ENCODE measurements at places on chromosomes 5 and 9.

GRCh38 chr5:143126174-143127019 lies 277.1 kb downstream of the NR3C1 start:
- DNase-seq: no peak

DNA sequence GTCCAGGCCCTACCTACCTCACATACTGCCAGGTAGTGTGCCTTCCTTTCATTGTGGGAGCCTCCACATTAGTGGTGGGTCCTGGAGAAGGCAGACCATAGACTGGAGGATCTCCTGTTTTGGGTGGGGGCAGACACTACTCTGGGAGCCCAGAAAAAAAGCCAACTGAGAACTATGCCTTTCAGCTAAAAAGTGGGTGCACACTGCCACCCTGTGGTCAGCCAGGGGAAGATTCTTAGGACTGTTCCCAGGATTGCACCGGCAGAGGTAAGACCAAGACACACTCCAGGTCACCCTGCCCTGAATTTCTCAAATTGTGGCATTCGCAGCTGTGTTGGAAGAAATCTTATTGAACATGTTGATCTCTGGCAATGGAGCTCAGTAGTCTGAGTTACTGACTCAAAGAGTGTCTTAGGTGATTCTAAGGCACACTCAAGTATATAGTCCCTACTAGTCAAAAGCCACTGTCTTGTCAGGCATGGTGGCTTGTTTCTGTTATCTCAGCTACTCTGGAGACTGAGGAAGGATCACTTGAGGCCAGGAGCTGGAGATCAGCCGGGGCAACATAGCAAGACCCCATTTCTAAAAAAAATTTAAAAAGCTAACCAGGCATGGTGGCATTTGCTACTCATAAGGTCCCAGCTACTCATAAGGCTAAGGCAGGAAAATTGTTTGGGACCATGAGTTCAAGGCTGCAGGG lies 3.6 kb downstream of the SIGMAR1 start:
- DNase-seq: peak; percentile 81

DNA sequence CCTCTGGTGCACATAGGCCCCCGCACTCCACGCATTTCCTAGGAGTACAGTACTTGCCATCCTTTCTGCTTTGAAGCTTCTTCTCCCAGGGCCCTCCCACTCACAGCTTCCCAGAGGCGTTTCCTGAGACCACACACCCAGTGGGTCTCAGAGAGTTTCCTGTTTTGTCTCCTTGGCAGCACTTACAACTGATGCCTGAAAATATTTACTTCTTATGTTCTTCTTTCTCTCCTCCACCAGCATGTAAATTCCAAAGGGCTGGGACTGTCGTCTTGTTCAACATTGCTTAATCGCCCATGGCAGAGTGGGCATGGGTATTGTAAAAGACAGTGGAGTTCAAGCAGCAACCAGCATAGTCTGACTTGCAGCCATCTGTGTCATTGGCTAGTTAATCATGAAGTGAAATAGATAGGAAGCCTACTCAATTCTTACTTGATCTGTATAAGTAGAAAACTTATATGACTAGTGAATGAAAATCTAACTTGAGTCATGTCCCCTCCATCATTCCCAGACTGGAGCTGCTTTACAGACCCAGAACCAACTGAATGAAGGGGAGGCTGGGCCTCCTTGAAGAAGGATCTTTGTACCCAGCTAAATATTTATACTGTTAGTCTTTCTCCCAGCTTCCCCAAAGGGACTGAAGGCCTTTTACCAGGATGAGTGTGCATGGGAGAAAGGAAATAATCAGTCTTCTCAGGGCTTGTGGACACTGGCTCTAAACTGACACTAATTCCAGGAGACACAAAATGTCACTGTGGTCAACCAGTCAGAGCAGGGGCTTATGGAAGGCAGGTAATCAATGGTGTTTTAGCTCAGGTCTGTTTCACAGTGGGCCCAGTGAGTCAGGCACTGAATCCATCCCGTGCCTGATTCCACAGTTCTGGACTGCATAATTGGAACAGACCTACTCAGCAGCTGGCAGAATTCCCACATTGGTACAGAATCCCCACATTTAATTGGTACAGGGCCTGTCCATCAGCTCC lies 116.4 kb downstream of the SV2C start:
- DNase-seq: no peak

DNA sequence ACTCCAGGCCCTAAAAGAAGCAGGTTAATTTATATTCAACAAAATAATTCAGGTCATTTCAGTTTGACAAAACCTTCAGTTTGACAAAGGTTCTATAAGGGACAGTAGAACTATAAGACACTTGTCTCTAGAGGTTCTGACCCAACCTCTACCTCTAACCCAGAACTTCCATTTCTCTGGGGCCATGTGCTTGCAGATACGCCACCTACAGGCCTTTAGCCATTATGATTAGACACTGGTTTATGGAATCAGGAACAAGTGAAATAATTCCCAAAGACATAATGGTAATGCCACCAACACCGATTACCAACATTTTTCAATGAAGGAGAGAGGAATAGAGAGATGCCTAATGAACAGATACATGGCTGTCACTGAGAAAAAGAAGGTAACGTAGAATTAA lies 733.9 kb downstream of the PRELID2 start:
- DNase-seq: no peak

DNA sequence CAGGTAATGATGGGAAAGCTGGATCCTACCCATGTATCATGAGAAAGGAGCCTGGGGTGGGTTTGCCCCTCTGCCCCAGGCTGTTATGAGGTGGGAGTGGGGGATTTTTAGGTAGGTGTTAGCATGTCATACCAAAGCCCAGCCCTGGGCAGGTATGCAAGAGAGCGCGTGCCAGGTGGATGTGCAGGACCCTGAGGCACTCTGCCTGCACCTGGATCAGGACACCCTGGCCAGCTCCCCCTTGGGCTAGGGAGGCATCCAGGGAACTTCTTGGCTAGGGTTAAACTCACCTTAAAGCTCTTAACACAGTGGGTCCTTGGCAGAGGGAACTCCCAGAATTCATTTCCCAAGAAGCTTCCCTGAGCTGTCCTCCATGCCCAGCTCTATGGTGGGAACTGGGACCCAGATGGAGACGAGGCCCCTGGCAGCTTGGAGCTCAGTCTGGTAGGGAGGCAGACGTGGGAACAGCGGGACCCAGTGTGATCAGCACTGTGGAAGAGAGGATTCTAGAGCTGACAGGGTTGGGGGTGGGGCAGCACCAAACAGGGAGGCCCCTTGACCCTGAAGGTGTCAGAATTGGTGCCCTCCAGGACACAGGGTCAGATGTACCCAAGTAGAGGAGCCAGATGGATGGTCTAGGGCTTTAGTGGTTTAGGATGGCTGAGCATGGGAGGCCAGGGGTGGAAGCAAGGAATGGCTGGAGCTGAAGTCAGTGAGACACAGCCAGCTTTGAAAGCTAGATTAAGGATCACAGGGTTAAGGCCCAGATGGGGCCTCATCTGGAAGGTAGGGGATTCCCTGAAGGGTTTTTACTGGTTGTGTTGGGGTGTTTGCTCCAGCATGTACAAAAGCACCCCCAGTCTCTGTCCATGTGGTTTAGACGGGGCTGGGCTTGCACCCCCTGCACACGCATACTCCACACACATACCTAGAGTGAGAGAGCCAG lies 2.2 kb upstream of the PRR7 start:
- DNase-seq: no peak
